Stimulated activated CD4-positive, alpha-beta T cell treated with anti-CD3 and anti-CD28 coated beads, TNF-alpha, amount 100 ng/mL, for 1 hour (primary cell): ENCODE measurements at places on chromosomes 1 and 21.

DNA sequence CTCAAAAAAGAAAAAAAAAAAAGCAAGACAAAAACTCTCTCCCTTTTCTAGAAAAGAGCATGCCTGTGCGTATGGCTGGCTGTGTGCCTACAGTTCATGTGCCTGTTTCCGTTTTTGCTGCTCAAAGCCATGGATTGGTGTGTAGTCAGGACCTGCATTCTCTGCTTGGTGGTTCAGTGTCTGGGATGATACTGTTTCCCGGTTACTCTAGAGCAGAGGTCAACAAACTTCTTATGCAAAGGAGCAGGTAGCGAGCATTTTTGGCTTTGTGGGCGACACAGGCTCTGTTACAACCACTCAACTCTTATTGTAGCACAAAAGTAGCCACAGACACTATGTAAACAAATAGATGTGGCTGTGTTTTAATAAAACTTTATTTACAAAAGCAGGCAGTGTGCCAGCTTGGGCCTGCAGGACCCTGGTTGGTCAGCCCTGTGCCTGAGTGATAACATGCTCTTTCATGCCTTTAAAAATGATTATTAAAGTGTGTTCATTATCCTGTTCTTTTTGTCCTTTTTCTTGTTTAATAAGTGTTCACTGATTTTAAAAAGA lies 524.2 kb downstream of the KIF26B start:
- DNase-seq = no peak

DNA sequence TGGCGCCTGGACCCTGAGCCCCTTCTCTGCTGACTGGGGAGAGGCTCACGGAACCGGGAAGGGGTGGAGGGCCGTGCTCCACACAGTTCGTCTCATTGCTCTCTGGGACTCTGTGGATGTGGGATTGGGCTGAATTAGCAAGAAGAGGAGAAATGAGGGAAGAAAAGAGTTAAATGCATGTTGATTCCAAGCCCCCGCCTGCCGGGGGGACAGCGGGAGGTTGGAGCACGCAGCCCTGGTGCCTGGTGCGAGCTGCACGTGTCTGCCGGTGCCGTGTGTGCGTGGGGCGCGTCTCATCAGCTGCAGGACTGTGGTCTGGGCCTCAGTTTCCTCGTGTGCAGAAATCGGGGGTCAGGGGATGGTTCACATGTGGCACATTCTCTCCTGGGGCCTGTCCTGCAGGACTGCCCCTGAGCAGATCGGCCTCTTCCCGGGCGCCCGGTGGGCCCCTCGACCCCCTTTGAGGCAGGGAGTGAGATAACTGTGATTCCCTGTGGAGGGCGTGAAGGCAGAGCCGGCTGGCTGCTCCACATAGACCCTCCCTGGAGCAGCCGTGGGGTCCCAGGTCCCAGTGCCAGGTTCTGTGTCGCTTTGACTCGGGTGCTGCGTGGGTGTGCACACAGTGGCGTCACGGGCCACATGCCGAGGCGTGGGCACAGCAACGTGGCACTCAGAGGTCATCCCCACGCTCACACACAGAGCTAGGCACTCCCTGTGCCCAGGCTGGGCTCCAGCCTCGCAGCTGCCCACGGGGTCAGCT lies 11.4 kb downstream of the SAMD11 start:
- DNase-seq = no peak

DNA sequence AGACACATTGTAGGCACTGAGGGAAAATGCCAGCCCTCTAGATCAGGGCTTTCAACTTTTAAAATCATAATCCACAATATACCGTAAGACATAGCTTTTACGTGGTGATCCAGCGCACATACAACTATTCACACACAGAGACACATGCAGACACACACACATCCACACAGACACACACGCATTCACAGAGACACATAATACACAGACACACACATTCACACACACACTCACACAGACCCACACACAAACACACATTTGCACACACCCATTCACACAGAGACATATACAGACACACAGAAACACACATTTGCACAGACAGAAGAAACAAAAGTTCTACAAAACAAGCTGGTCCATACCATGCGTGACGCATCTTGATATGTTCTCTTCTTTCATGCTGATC lies 244.5 kb downstream of the RHOU start:
- no peak for DNase-seq

GRCh38 chr1:240310226-240310925 lies 218.7 kb downstream of the FMN2 start:
- DNase-seq = no peak

DNA sequence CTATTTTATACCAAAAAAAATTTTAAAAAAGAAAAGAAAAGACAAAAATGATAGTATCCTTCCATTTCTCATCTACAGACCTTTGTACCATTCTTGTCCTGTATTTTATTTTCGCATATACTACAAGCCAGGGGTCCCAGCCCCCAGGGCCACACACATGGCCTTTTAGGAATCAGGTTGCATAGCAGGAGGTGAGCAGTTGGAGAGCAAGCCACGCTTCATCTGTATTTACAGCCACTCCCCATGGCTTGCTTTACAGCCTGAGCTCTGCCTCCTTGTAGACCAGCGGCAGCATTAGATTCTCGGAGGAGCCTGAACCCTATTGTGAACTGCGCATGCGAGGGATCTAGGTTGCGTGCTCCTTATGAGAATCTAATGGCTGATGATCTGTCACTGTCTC lies 39.8 kb downstream of the RASSF5 start:
- DNase-seq = no peak

DNA sequence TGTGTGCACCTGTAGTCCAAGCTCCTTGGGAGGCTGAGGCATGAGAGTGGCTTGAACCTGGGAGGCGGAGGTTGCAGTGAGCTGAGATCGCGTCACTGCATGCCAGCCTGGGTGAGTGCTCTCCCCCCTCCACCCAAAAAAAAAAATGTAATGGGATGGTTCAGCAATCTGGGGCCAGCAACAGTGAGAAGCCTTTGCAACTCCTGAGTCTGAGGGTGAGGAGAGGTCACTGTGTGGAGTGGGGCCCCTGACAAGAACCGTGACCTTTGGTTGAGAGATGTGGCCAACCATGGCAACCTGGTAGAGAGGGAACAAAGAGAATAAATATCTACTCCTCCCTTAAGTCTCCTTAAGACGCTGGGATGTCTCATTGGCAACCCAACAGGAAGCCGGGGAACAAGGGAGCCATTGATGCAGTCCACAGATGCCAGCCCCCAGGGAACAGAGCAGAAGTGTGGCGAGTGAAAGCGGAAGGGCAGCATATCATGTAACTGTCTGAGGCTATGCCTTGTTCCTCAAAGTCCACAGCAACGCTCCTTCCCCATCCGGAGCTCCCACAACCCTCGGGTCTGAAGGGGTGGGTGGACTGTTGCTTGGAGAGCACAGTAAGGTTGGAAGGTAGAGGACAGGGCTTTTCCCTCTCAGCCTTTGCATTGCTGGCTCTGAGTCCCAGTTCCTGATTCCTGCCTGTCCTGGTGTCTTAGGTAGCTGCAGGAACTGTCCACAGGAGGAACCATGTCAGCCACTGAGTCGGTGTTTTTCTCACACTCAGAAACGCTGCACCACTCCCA lies 8.3 kb downstream of the TRNP1 start:
- no peak for DNase-seq

GRCh38 chr1:68358439-68358838 lies 91.3 kb downstream of the RPE65 start:
- DNase-seq = no peak

GRCh38 chr1:184075055-184076029 lies 23.8 kb downstream of the TSEN15 start:
- no peak for DNase-seq

DNA sequence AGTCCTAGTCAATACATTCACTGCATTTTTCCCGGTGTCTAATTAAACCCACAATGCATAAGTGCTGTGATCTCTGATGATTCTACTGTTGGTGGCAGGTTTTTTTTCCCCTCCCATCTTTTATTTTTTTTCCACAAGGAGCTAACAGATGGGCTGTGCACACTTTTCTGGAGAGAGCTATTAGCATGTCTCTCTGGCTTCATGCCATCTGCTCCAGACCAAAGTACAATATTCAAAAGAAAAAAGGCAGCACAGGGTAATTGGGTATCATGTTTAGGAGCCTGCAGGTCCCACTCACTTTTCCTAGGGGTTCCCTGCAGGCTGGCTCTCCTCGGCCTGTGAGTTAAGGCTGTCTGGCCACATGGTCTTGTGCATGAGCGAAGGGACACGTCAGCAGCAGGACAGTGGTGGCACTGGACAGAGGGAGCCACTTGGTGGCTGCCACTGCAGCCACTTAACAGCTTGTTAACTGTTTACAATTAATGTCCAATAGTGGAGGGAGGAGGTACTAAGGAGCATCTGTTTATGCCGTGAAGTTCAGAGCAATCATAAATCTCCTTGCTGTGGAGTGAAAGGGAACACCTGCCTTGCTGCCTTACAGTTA lies 53.5 kb upstream of the C8B start:
- DNase-seq = no peak

- DNase-seq = no peak
Measured at GRCh38 chr1:110544753-110545152, 25.8 kb upstream of the KCNA10 start.

DNA sequence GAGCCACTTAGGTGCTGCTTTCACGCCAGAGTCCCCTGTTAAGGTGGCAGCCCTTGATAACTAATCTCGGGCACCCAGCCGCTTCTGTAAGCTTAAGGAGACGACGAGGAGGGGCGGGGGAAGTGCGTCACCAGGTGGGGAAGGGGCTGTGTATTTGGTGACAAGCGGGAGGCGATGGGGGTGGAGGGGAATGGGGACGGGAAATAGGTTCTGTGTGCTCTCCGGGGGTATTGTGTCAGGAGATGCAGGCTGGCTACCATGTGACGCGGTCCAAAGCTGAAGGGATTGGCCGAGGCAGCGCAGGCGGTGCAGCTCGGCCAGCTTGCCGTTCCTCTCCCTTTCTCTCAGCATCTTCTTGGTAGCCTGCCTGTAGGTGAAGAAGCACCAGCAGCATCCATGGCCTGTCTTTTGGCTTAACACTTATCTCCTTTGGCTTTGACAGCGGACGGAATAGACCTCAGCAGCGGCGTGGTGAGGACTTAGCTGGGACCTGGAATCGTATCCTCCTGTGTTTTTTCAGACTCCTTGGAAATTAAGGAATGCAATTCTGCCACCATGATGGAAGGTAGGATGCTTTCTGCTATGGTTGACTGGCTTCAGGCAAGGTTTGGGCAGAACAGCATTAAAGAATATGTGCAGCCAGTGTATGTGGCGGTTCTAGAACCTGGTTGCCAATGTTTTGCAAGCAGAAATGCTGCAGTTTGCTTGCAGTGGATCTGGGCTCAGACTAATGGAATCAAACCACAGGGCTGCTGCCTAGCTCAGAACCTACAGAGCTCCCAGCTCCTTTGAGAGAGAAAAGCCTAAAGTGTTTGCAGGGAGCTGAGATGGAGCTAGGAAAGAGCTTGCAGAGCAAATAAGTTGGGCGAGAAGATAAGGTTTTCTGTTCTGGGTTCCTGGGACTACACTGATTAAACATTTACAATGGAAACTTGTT lies at the start of gene SGIP1:
TSS of gene SGIP1 (plus strand) at position 350 of the 937 bp plus-strand sequence. CDS start at position 556, 206 bp downstream.
- DNase-seq = no peak

GRCh38 chr1:172540635-172541034 lies 7.7 kb downstream of the SUCO start:
- no peak for DNase-seq

GRCh38 chr21:37348664-37349063 lies 17.9 kb upstream of the DYRK1A start:
- DNase-seq = no peak
